ENCODE measurements at places on chromosomes 7 and 10.

- no peak for DNase-seq
These were observed 1034.7 kb upstream of the GHITM start for GRCh38 chr10:83104616-83105015.

DNA sequence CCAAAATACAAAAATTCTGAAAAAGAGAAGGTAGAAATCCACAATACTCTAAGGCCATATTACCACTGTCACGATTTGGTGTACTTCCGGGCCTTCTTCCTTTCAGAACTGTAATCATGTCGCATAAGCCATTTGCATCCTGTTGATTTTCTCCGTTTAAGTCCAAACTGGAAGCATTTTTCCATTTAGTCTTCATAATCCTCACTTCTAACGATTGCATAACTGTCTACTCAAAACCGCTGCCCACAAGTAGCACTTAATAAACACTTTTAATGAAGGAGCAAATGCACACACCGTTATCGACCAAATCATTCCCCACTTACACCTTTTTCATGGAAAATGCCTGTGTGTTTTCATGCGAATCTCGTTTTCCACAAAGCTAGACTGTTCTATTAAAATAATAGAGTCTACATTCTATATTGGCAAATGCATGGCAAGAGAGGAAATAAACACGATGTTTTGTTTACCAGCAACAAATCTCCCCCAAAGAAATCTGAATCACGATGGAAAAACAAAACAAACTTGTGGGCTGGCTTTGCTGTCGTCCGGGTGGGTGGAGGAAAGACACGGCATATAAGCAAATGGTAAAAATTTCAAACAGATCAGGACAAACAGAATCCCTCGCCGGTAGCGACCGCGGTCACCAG is 1.0 kb downstream of the ATE1 start:
- peak; percentile 20 for DNase-seq

DNA sequence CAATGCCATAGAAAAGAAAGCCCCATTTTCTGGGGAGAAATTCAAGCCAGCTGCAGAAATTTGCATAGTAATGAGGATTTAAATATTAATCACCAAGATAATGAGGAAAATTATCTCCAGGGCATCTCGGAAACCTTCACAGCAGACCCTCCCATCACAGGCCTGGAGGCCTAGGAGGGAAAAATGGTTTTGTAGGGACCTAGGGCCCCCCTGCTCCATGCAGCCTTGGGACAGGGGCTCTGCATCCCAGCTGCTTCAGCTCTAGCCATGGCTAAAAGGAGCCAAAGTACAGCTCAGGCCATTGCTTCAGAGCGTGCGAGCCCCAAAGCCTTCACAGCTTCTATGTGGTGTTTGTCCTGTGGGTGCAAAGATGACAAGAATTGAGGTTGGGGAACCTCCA is 46.6 kb upstream of the VOPP1 start:
- DNase-seq: no peak

- DNase-seq: no peak
These were observed 96.1 kb downstream of the PAXIP1 start for GRCh38 chr7:154906736-154907355.
